ENCODE measurements at places on chromosomes 16 and 17.

- DNase-seq = no peak
Measured at GRCh38 chr17:28363186-28363585, 1.8 kb downstream of the SEBOX start.

- no peak for DNase-seq
Measured at GRCh38 chr16:3651461-3652372, 2.8 kb upstream of the DNASE1 start.

DNA sequence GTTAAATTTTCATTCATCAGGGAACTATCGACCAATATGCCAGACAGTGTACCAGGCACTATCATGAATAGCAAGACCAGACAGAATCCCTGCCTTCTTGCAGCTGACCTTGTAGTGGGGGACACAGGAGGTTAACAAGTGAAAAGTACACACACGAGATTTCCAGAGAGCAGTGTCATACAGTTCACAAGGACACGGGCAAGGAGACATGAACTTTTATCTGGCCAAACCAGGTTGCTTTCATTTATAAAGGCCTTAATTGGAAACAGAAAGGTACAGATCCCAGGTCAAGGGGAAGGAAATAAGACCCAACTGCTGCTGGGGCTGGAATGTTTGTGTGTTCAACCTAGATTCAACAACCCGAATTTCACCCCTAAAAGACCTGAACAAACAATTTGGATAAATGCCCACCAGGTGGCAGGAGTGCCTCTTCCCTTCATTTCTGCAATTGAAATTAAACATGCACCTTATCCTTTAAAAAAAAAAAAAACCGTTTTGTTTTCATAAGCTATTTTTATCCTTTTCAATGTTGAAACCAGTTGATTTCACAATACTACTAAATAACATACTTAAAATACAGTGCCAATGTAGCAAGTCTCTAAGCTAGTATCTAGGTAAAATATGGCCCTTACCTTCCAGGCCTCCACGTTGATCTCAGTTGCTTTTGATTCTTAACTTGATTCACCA lies 65.9 kb downstream of the EMP2 start:
- DNase-seq = peak; percentile 49

- no peak for DNase-seq
Measured at GRCh38 chr17:55702150-55702549, 20.5 kb downstream of the TMEM100 start.

GRCh38 chr17:41907185-41907556 lies 11.6 kb downstream of the ACLY start:
- DNase-seq = peak; percentile 59

GRCh38 chr17:83127431-83128160 lies 48.2 kb downstream of the METRNL start:
- no peak for DNase-seq

DNA sequence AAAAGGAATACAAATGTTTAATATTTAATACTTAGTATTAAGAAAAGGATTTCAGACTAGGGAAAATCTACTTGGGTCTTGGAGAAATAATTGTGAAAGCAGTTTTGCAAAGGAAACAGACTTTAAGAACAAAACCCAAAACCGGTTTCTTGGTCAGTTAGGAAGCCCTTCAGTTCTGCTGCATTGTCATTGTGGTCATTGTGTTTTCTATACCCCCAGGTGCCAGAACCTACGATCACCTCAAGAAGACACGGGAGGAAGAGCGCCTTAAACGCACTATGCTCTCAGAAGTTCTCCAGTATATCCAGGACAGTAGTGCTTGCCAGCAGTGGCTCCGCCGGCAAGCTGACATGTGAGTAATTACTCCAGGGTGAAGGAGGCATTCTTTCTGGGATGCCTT lies 19.5 kb upstream of the DUSP14 start:
- no peak for DNase-seq

Measured in HFFc6 (cell line).